ENCODE measurements at places on chromosomes 11 and 22.

- DNase-seq = no peak
Observed at GRCh38 chr11:11334607-11335006, 18.4 kb downstream of the CSNK2A3 start.

GRCh38 chr11:32053151-32053888 is 37.6 kb upstream of the RCN1 start:
- DNase-seq = no peak

DNA sequence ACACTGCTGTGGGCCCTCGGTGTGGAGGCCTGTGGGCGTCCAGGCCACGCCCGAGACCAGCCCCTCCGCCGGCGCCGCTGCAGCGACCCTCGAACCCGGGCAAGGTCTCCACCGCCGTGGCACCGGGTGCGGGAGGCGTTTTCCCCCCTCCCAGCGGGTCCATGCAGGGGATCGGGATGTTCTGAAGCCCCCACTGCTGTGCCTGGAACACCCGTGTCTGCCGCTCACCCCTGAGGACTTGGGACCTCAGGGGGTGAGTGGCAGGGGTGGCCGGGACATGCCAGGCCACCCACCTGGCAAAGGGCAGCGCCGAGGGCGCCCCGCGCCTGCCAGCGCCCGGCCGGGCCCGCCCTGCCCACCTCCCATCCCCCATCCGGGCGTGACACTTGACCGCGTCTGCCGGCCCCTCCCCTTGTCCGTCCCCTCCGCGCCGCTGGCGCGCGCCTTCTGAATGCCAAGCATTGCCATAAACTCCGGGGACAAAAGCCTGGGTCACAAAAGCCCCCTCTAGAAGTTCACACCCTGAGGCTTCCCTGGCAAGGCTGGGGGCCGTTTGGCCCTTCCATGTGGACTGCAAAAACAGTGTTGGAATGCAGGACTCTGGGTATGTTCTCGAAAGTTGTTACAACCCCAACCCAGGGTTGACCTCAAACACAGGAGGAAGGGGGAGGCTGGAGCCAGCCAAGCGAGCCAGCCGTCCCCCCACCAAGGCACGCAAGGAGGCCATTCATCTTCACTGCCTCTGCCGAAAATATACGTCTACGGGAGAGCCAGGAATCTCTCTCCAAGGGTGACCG is 819 bp upstream of the KCNQ1OT1 start:
- DNase-seq = peak; percentile 74

GRCh38 chr11:83566950-83567349 is 280.8 kb upstream of the CCDC90B start:
- no peak for DNase-seq

DNA sequence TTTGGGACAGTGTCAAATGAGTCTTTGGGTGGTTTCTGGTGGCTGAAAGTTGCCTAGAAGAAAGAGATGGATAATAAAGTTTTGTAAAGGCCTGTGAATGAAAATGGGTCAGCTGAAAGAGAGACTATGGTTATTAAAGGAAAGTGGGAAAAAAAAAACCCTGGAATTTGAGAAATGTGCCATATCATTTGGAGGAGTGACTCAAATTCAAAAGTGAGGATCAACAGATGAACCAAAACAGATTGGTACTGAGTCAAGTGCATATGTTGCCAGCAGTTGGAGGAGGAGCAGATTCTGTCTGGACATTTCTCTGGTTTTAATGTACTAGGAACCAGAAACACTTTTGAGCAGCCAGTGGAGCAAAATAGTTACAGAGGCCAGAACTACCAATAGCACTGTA is 339.8 kb downstream of the KCNA4 start:
- no peak for DNase-seq

GRCh38 chr11:59174664-59175033 is 2.7 kb downstream of the DTX4 start:
- peak; percentile 35 for DNase-seq

GRCh38 chr11:132942611-132943356 is 589.5 kb downstream of the OPCML start:
- DNase-seq = no peak

DNA sequence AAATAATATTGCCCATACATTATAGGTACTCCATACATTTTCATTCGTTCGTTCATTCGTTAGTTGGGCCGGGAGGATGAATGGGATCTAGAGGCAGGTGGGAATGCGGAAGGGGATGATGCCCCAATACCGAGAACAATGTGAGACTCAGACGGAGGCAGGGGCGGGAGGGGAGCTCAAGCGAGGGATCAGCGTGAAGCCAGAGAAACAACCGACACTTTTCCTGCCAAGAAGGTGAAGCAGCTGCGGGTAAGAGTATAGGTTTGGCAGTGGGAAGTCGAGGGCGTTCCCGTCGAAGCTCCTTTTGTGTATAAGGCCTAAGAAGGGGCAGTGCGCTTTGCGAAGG is 1.1 kb upstream of the ARHGEF17 start:
- no peak for DNase-seq

DNA sequence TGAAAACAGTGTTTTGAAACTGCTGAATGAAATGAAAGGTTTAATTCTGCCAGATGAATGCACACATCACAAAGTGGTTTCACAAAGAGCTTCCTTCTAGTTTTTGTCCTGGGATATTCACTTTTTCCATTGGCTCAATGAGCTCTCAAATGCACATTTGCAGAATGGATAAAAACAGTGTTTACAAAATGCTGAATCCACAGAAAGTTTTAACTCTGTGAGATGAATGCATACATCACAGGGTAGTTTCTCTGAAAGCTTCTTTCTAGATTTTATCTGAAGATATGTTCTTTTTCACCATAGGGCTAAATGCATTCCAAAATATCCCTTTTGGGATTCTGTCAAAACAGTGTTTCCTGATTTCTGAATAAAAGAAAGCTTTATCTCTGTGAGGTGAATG is 237.6 kb downstream of the OR4A5 start:
- DNase-seq = no peak

DNA sequence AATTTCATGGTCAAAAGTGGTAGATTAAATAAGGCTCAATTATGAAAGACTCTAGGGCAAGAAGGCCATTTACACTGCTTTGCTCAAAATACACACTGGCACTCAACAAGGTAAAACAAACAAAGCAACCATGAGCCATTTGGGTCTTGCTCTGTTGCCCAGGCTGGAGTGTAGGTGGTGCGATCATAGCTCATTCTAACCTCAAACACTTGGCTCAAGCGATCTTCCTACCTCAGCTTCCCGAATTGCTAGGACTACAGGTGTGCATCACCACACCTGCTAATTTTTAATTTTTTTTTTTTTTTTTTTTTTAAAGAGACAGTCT is 10.9 kb upstream of the AGBL2 start:
- no peak for DNase-seq

- no peak for DNase-seq
Observed at GRCh38 chr11:888310-889212, 22.0 kb downstream of the CHID1 start.

DNA sequence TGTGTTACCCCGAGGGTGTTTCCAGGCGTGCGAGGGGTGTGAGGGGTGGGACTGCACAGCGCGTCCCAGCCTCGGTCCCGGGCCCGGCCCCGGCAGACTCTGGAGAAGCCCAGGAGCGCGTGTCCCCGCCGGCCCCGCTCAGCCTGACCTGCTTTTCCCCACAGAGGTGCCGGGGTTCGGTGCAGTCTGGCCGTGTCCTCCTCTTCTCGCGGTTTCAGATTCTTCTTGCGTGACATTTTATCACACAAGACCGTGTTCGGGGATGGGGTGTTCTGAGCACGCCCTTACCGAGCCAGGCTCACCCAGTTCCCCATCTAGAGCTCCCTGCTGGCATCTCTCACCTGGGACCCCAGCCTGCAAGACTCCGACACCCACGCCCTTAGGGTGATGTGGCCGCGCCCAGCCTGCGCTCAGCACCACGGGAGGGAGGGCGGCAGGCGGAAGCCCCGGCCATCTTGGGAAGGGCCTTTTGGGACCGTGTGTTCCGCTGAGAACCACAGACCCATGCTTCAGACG is 775.6 kb downstream of the BRD1 start:
- no peak for DNase-seq

DNA sequence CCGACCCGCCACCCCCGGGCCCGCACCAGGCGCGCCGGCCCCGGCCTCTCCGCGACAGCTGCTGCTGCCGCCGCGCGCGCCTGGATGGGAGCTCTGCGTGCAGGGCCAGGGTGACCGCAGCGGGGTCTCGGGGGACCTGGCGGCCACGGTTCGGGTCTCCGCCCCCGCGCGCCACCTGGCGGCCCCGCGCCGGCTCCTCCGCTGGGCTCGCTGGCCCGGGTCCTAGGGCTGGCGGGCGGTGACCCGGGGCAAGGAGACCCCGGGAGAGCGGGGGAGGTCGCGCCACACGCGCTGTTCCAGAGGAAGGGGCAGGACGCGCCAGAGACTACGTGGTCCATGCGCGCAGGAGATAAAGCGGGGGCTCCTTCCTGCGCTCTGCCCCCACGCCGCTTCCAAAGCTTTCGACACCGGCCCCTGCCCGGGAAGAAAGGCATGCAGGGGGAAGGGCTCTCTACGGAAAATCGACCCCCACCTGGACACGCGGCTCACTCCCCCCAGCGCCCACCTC is 562 bp downstream of the SHANK2 start:
- peak; percentile 23 for DNase-seq

- no peak for DNase-seq
Observed at GRCh38 chr11:118476676-118477075, 40.4 kb downstream of the KMT2A start.

- peak; percentile 87 for DNase-seq
Observed at GRCh38 chr11:33065445-33066178, 26.2 kb downstream of the TCP11L1 start.

- DNase-seq = peak; percentile 89
Observed at GRCh38 chr22:35629406-35630216, 12.5 kb upstream of the MB start.

GRCh38 chr11:69515271-69516245 is 34.1 kb downstream of the LINC01488 start:
- no peak for DNase-seq

DNA sequence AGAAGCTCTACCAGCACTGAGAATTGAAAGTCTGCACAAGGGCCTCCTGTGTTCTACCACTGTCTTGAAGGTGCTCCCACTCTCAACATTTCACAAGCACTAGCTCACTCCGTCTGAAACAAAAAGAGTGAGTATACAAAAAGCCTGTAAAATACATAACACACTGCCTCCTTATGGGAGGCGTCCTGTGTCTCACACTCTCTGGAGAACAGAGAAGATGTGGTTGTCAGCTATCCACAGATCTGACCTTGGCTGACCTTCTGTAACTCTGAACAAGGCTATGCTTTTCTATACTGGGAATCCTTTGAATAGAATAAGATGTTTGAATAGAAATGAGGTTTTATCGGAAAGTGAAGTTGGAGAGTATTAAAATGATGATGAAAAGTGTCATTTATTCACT is 171.3 kb upstream of the TMEM45B start:
- no peak for DNase-seq

- DNase-seq = no peak
Observed at GRCh38 chr11:4054643-4055042, 40.0 kb upstream of the RRM1 start.

- DNase-seq = no peak
Observed at GRCh38 chr22:44389181-44389580, 76.4 kb upstream of the SHISAL1 start.

- no peak for DNase-seq
Observed at GRCh38 chr22:45636683-45637082, 35.0 kb upstream of the ATXN10 start.

DNA sequence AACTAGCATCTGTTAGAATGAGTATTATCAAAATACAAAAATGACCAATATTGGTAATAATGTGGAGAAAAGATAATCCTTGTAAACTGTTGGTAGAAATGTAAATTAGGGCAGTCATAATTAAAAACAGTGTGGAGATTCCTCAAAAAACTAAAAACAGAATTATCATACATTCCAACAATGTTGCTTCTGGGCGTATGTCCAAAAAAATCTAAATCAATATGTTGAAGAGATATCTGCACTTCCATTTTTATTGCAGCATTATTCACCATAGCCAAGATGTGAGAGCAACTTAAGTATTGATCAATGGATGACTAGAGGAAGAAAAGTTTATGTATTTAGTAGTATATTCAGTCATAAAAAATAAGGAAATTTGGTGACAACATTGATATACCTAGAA is 59.8 kb upstream of the OR9G4 start:
- DNase-seq = no peak

- no peak for DNase-seq
Observed at GRCh38 chr11:122642472-122642922, 13.0 kb upstream of the UBASH3B start.

DNA sequence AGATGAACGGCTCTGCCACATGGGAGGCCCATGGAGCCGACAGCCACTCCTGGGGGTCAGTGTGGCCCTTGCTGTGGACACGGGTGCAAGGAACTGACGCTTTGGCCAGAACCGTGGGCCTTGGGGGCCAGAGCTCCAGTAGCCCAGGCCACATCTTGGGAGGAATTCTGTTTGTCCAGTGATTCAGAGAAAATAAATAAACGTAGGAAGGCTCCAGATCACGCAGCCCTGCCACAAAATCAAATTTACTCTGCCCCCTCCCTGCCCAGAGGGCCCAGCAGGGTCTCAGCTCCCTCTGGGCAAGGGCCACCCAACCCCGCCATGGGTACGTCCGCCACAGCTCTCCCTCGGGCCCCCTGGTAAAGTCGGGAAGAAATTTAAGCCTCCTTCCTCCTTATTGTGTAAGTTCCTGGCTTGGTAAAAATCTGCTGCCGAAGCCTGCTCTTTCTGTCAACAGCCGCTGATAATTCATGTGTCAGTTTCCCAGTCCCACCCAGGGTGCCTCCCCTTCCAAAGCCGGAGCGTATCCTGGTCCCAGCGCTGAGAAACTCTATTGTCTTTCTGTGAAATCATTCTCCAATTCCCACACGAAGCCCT is 6.9 kb upstream of the MUC5AC start:
- DNase-seq = no peak

- no peak for DNase-seq
Observed at GRCh38 chr11:64804346-64805210, 1.6 kb upstream of the MAP4K2 start.

GRCh38 chr11:96188243-96189006 is 154.6 kb downstream of the MAML2 start:
- DNase-seq = peak; percentile 69

DNA sequence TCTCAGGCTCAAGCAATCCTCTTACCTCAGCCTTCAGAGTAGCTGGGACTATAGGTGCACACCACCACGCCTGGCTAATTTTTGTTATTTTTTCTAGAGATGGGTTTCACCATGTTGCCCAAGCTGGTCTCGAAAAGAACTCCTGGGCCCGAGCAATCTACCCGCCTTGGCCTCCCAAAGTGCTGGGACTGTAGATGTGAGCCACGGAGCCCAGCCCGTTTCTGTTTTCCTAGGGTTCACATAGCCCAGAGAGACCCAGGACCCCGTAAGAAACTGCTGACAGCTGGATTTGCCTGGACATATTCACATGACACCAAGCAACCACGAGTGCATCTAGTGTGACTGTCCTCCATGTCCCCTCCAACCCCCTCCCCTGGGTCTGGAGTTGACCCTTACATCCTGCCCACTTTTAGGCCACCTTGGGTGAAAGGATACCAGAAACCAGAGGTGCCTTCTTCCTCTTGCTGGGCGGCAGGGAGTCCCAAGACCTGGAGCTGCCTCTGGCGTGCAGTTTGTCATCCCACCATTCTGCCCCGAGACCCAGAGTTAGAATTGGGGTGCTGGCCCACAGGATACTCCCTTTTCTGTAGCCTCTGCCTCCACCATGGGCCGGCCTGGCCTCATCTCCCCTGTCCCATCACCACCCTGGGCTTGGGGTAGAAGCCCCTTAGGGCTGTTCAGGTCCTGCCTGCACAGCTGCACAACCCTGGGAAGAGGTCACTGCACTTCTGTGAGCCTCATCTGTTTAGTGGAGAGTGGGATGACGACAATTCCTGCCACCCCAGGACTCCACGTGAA is 3.7 kb upstream of the RIN1 start:
- no peak for DNase-seq
